ENCODE measurements at places on chromosomes 1 and 21.

DNA sequence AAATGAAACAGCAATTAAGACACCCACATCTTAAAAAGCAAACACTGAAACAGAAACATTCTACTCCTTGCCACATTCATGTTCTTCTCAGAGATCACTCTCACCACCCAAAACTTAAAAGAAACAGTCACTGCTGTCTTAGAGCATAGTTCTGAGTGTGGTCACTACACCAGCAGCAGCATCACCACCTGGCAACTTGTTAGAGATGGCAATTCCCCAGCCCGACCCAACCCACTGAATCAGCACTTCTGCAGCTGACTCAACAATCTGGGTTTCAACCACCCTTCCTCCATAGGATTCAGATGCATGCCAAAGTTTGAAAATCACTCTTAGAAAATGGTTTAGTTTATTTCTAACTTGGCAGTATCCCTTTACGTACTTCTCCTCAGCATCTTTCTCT lies 126.1 kb downstream of the CDC42BPA start:
- peak; percentile 34 for DNase-seq

- DNase-seq, result no peak
These were observed 12.9 kb upstream of the EPHA2 start for GRCh38 chr1:16168622-16169360.

DNA sequence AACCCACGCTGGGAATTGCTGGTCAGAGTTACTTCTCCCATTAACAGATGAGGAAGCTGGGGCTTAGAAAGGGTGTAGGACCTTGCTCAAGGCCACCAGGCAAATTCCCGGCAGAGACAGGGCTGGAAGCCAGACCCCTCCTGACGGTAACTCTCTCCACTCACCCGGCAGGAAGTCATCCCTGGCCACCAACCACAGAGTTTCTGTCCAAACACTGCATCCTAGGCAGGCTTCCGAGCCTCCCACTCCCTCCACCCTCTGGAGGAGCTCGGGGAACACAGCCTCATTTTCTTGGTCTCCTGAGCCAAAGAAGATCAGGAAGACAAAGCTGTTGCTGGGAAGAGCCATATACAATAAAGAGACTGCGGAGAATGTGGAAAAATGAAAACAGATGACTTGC lies 25.0 kb upstream of the ZNF436 start:
- DNase-seq, result no peak

DNA sequence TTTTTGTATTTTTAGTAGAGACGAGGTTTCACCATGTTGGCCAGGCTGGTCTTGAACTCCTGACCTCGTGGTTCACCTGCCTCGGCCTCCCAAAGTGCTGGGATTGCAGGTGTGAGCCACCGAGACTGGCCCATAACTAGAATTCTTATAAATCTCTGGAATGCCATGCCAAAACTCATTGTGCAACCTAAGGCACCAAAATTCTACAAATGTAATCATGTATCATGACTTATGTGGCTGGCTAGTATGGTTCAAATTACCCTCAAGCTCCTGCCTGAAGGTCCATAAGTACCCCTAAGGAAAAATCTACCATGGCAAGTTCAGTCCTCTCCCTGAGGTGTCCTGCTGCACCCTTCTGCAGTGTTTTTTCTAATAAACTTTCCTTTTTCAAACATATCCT lies 63.8 kb upstream of the CSF1 start:
- DNase-seq, result no peak

DNA sequence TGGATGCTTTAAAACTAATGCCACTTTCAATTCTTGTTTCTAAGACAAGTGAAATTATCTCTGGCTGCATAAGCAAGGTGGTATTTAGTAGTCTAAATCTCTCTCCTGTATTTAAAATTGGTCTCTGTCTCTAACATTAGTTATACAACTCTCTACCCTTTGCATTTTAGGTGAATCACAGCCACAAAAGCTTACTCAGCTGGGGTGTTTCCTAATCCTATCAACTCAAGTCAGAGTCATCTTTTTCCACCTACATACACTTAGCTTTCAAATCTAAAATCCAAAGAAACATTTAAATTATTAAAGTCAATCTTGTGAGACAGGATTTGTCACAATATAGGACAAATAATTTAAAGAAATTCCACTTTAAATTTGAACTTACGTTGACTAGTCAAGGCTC lies 255.1 kb upstream of the CXADR start:
- no peak for DNase-seq

Data from activated CD4-positive, alpha-beta T cell treated with anti-CD3 and anti-CD28 coated beads, Interleukin-2, amount 50 U/mL, for 48 hours (primary cell).